ENCODE measurements at places on chromosomes 1 and 21. TPM values are rescaled to one million over a fixed set of nuclear protein-coding genes. Genes with fewer than 3 reads are reported as not detected.

DNA sequence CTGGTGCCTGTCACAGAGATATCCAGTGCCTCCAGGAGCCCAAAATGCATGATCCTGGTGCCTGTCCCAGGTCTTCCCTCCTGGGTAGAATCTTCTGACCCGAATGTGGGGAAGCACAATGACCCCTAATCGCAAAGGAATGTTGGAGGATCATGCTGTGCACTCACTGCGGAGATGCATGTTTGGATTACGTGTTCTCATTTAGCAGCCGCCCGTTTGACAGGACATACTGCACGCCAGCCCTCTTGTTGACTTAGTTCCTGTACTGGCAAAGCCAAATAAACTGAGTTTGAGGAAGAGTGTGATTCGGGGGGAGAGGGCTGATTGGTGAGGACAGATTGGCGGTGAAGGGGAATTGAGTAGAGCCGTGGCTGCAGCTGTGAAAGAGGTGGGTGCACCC is 85.9 kb upstream of the SIM2 start:
- DNase-seq, result no peak

DNA sequence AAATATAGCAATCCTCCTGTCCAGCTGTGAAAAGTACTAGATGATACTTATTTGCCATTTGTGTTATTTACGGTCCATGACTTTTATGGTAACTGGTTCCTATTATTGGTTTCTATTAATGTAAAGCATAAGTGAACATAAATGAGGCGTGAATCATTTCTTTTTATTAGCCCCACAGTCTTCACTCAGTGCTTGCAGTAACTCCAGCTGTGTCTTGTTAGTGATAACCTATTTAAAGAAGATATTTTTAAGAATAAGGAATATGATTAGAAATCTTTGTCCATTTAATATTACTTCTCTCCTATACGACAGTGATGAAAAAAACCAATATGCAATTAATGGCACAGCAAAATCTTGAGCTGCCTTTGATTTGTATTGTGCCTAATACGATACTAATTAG is 149.9 kb downstream of the SPATA17 start:
- DNase-seq, result no peak

- DNase-seq, result no peak
These were observed 100.9 kb upstream of the HMGB4 start for GRCh38 chr1:33762962-33763361.

- DNase-seq, result peak; percentile 39
These were observed 37.5 kb upstream of the WLS start for GRCh38 chr1:68269637-68270430.

- DNase-seq, result no peak
These were observed 1.6 kb upstream of the METTL25B start for GRCh38 chr1:156726549-156727226.

GRCh38 chr1:173503391-173503790 is 26.3 kb downstream of the PRDX6 start:
- no peak for DNase-seq

DNA sequence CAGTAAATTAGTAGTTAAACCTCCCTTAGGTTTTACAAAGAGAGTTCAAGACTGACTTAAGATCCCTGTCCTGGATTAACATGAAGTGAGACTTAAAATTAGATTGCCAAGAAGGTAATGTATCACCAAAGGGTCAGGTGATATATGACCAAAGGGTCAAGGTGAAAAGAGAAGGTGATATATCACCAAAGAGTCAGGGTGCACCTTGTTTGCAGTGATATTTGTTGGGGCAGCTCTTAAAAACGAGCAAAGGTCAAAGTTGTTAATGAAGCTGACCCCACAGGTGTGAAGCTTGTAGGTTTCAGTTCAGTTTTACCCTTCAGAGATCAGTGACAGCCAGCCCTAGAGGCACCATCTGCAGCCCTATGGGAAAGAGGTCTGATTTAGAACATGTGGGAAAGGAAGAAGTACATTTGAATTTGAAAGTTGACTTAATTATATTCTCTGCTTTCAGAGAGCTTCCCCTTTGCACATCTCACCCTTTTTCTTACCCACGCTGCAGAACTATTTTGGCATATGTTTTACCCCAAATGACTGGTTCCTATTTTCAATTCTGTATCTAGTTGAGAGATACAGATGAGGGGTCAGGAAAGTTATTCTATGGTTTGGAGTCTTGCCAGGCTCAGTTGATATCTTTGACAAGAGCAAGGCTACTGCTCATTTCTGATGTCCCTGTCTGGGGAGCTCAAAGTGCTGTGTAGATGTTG is 170.8 kb downstream of the S1PR1 start:
- DNase-seq, result no peak

DNA sequence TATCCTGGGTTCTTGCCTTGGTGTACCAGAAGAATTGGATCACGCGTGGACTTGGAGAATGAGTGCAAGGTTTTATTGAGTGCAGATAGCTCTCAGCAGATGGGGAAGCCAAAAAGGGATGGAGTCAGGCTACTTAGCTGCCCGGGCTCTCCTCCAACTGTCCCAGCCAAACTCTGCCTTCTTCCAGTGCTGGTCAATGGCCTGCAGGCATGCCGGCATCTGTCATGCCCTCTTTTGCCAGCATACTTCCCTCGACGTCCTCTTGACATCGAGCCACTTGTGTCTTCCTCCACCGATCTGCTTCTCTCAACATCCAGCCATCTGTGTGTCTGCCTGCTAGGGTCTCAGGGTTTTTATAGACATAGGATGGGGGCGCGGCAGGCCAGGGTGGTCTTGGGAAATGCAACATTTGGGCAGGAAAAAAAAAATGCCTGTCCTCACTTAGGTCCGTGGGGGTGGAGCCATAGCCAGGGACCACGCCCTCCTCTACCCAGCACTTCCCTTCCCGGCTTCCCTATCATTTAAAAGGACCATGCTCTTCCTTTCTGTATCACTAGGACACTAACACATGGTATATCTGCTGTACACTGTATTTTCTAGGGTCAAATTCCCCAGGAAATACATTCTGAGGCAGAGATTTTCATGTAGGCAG is 47.0 kb upstream of the BCAR3 start:
- DNase-seq, result no peak

DNA sequence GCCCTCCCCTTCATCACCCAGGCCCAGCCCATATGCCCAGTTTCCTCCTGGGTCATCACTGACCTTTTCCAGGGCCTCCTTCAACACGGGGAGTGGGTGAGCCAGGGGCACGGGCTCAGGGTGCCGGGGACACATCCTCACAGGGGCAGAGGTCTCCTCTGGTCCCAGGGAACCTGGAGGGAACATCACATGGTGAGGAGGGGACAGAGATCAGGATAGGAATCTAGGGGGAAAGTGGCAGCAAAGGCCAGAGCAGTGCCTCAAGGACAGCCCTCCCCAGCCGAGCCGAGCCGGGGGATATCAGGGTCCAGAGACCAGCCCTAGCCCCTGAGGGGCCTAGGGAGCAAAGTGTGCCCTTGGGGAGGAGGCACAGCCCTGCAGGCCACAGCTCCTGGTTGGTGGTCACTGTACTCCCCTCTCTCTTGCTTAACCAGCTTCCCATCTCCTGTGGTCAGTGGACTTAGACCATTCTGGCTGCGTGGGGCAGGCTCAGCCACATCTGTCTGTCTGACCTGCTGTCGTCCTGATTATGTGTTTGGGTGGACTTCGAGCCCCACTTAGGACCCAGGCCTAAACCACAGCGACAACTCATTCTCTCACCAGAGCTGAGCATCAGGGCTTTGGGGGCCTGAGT is 9.5 kb downstream of the LACTBL1 start:
- DNase-seq, result no peak

DNA sequence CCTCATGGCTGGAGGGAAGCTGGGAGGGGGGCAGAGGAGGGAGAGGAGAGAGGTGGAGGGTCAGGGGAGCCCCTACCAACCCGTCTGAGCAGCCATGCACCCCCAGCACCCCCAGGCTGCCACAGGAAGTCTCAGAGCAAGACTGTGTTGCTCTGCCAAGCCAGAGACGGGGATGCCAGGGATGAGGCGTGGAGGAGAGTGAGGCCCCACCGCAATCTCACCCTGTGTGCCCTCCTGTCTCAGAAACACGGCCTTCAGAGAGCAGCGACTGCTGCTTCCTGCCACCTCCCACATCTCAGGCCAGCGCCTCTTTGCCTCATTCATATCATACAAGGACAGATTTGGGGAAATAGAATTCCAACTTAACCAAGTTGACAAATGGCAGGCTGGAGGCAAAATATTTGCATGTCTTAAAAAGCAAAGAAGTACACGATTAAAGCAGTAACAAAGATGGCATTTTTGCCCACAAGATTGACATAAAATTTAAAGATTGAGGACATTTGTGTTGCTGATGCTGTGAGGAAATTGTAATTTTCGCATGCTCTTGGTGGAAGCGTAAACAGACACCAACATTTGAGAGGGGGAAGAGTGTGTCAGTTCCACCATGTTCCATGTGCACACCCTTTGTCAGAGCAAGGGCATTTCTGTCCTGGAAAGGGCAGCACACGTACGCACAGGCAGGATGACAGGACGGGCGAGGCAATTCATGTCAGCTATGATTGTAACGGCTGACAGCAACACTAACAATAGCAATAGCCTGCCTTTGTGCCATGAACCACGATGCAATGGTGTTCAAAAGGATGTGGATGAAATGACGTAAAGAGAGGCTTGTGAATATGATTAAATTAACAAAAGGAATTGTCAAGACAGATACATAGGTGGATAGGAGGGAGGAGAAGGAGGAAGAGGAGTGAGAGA is 59.0 kb upstream of the BACE2 start:
- DNase-seq, result no peak

DNA sequence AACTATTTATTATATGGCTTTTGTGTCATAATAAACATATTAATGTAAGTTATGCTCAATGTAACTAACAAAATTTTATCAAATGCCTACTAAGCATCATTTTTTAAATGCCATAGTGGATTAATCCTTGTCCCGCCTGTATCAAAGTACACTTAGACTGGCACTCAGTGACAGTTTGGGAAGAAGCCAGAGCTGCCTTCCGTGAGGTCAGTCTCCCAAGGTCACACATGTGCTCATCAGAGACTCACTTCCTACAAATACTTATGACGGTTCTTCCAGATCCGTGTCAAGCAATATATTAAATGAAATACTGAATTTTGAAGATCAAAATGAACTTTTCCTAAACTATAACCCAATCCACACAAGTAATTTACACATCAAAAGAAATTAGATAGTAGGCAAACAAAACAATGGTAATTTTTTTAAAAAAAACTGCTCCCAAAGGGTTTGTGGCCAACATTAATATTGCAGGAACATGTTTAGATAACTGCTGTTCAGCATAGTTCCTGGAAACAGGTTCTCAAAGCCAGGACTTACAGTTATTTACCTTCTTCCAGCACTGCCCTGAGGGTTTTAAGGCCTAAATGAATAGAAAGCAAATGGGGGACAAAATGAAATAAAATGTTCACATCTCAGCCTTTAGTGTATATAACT is 27.2 kb downstream of the WLS start:
- DNase-seq, result no peak

Gene FOXD3
- not detected for total RNA-seq

Gene OR14K1
- total RNA-seq, result not detected

Gene IFNLR1
- total RNA-seq, result 8.6 TPM

Gene ADAMTS5
- total RNA-seq, result 17.3 TPM

Gene DAB1
- under 0.01 TPM for total RNA-seq

Gene LYPLAL1
- 15.9 TPM for total RNA-seq

Gene ZNF683
- total RNA-seq, result not detected

Gene TRNP1
- total RNA-seq, result 127 TPM
